Activated CD8-positive, alpha-beta memory T cell treated with anti-CD3 and anti-CD28 coated beads, Interleukin-2, amount 10 ng/mL, durations not matched to agents 7 days and 5 days (primary cell): ENCODE measurements at places on chromosomes 1 and 21. TPM values are rescaled to one million over a fixed set of nuclear protein-coding genes. Genes with fewer than 3 reads are reported as not detected.

GRCh38 chr1:181033799-181034451 lies at the start of gene MR1:
MR1 (plus strand) TSS chr1:181033983; CDS start chr1:181034008, 25 bp downstream.
- no peaks in the 10 kb centered on the region for H3K27me3 ChIP-seq
- H3K4me3 ChIP-seq = peak within 1 kb of the TSS; percentile 92
- H3K36me3 ChIP-seq = peaks cover 12% of the 10 kb centered on the region
- peak within 1 kb of the TSS; percentile 98 for H3K27ac ChIP-seq
- H3K4me1 ChIP-seq = peaks cover 55% of the 10 kb centered on the region

DNA sequence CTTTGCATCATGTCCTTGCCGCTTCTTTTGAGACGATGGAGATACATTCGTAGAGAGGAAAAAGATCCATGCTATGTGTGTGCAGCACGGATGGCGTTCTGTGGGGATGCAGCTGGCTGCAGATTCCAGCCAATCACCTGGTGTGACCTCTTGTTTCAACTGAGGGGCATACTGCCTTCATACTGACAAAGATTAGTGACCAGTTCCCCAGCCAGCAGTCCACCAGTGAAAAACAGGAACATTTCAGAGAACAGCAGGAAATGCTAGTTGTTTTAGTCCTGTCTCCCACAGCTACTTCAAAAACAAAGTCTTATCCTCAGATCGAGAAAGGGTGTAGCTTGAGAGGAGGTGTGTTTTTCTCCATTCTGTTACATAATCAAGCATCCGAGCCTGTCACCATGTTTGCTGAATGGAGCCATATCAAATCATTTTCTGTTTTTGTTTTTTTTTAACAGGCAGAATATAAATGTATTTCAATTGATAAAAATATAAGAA lies 255.7 kb upstream of the FMN2 start:
- peaks cover 2% of the 10 kb centered on the region for H3K36me3 ChIP-seq
- no peaks in the 10 kb centered on the region for H3K27me3 ChIP-seq
- H3K4me3 ChIP-seq = no peak overlapping the region
- no peak overlapping the region for H3K27ac ChIP-seq
- no peak for DNase-seq

GRCh38 chr1:227939791-227940771 lies 7.7 kb downstream of the WNT9A start:
- no peaks in the 10 kb centered on the region for H3K4me1 ChIP-seq
- no peaks in the 10 kb centered on the region for H3K36me3 ChIP-seq
- no peaks in the 10 kb centered on the region for H3K27me3 ChIP-seq
- H3K27ac ChIP-seq = no peak overlapping the region
- no peak overlapping the region for H3K4me3 ChIP-seq
- DNase-seq = no peak

DNA sequence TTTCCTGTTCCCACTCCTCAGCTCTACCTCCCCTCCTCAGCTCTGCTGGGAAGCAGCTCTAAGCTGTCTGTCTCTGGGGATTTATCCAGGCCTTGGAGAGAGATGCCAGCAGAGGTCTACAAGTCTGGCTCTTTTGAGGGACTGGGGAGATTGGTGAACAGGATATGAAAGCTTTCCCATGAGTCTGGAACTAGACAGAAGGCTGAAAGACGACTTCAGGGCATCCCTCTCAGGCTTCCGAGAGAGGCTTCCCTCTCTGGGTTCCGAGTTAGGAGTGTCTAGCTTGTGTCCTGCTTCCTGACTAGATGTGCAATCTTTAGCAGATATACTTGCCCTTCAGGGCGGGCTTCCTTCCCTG lies 733 bp downstream of the TMEM35B start:
- peaks cover 23% of the 10 kb centered on the region for H3K36me3 ChIP-seq
- peak overlapping the region; percentile 97 for H3K27ac ChIP-seq
- DNase-seq = no peak
- no peaks in the 10 kb centered on the region for H3K27me3 ChIP-seq
- peaks cover 33% of the 10 kb centered on the region for H3K4me1 ChIP-seq
- H3K4me3 ChIP-seq = peak overlapping the region; percentile 99

DNA sequence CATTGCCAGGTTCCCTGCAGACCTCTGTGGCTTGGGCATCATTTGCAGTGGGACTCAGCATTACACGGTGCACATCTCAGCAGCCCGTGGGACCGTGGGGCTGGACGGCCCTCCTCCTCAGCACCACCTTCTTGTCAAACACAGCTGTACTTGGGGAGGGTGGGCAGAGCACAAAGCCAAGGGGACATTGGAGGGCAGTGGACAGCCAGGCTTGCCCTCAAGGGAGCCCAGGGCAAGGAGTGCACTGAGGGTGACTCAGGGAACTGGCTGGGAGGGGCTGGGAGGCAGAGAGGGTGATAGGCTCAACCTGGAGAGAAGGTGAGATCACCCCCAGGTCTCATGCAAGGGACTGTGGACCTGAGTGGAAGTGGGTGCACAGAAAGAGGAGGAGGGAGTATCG lies 3.4 kb downstream of the CAPN9 start:
- no peak overlapping the region for H3K4me3 ChIP-seq
- no peaks in the 10 kb centered on the region for H3K36me3 ChIP-seq
- H3K4me1 ChIP-seq = no peaks in the 10 kb centered on the region
- DNase-seq = no peak
- H3K27me3 ChIP-seq = peaks cover under 1% of the 10 kb centered on the region

DNA sequence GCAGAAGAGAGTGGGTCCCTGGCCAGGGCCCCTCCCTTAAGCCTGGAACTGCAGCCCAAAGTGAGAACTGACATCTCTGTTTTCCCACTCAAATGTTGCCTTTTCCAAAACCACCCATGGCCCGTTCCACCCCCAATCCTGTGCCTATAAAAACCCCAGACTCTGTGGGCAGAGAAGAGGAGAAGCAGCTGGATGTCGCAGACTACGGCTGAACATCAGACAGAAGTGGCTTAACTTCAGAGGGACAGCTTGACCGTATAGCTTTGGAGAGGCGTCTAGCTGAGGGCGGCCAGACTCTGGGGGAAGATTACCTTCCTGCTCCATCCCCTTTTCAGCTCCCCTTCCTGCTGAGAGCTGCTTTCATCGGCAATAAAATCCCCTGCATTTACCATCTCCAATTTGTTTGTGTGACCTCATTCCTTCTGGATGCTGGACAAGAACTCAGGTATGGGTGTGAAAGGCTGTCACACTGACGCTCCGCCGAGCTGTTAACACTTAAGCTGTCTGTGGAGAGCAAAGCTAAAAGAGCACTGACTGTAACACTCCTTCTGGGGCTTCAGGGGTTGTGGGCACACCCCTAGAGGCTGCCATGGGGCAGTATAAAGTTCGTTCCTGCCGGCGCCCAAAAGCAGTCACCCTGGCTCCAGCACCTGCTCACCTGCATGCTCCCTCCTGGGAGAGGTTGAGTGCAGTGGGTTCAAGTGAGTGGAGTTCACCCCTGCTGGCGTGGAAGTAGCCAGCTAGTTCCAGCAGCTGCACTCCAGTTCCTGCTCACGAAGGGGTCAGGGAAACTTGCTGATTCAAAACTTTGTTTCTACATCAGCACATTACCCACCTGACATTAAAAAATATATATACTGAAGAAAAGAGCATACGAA lies 19.6 kb upstream of the ERO1B start:
- H3K36me3 ChIP-seq = no peaks in the 10 kb centered on the region
- no peak for DNase-seq

GRCh38 chr1:5099558-5099957 lies 445.1 kb downstream of the AJAP1 start:
- no peaks in the 10 kb centered on the region for H3K4me1 ChIP-seq
- no peaks in the 10 kb centered on the region for H3K27me3 ChIP-seq
- DNase-seq = no peak
- no peak overlapping the region for H3K27ac ChIP-seq
- H3K36me3 ChIP-seq = no peaks in the 10 kb centered on the region

- H3K4me3 ChIP-seq = no peak overlapping the region
- no peak for DNase-seq
- no peaks in the 10 kb centered on the region for H3K36me3 ChIP-seq
- no peaks in the 10 kb centered on the region for H3K27me3 ChIP-seq
- H3K4me1 ChIP-seq = no peaks in the 10 kb centered on the region
These were observed 269.0 kb upstream of the C1orf87 start for GRCh38 chr1:60342569-60342968.

- no peaks in the 10 kb centered on the region for H3K36me3 ChIP-seq
- no peak for DNase-seq
- H3K27ac ChIP-seq = no peak overlapping the region
- H3K4me1 ChIP-seq = peaks cover 4% of the 10 kb centered on the region
- no peak overlapping the region for H3K4me3 ChIP-seq
These were observed 3.9 kb downstream of the TMPRSS2 start for GRCh38 chr21:41504030-41504429.

DNA sequence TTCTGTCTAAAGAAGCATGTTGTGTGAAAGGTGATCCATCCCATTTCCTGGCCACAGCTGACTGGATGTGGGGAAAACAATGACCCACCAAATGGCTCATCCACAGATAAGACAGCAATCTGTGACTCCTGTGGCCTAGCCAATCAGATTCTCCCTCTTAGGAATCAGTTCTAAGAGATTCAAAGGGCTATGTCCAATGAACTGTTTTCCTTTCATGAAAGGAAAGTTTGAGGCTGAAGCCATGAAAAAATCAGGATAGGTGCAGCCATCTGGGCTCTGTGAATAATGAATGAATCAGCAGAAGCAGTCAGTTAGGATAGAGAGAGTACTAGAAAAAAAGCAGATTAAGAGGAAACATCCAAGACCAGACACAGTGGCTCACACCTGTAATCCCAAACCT lies 164.7 kb downstream of the NRIP1 start:
- H3K36me3 ChIP-seq = no peaks in the 10 kb centered on the region
- peaks cover 18% of the 10 kb centered on the region for H3K4me1 ChIP-seq
- H3K27ac ChIP-seq = no peak overlapping the region
- H3K27me3 ChIP-seq = no peaks in the 10 kb centered on the region
- H3K4me3 ChIP-seq = no peak overlapping the region
- no peak for DNase-seq

- H3K27ac ChIP-seq = no peak overlapping the region
- H3K4me3 ChIP-seq = no peak overlapping the region
- DNase-seq = no peak
These were observed 26.5 kb upstream of the SRP9 start for GRCh38 chr1:225750875-225751824.

GRCh38 chr1:24513706-24514105 lies 11.1 kb downstream of the RCAN3 start:
- DNase-seq = no peak
- no peaks in the 10 kb centered on the region for H3K27me3 ChIP-seq

- H3K27me3 ChIP-seq = no peaks in the 10 kb centered on the region
- H3K4me1 ChIP-seq = peaks cover 33% of the 10 kb centered on the region
- peak; percentile 66 for DNase-seq
- peaks cover 26% of the 10 kb centered on the region for H3K36me3 ChIP-seq
- H3K4me3 ChIP-seq = peak overlapping the region; percentile 98
These were observed 705 bp downstream of the KHDRBS1 start for GRCh38 chr1:32014199-32014947.

DNA sequence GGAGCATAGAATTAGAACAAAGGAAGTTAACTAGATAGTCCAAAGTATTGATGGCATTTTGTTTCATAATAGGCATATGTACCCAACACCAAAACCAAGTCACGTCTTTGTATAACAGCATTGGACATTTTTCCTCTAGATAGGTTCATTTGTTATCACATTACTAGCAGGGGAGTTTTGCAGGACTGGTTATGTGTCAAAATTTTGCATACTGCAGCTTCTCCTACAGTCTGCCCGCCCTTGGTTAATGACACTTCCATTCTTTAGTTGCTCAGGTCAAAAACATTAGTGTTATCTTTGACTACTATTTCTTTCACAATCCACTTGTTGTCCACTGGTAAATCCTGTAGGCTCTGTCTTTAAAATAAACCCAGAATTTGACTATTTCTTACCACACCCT lies 8.9 kb downstream of the CAPZA1 start:
- H3K4me1 ChIP-seq = peaks cover 69% of the 10 kb centered on the region
- H3K36me3 ChIP-seq = peaks cover 63% of the 10 kb centered on the region
- no peak overlapping the region for H3K4me3 ChIP-seq
- DNase-seq = no peak
- H3K27me3 ChIP-seq = no peaks in the 10 kb centered on the region

DNA sequence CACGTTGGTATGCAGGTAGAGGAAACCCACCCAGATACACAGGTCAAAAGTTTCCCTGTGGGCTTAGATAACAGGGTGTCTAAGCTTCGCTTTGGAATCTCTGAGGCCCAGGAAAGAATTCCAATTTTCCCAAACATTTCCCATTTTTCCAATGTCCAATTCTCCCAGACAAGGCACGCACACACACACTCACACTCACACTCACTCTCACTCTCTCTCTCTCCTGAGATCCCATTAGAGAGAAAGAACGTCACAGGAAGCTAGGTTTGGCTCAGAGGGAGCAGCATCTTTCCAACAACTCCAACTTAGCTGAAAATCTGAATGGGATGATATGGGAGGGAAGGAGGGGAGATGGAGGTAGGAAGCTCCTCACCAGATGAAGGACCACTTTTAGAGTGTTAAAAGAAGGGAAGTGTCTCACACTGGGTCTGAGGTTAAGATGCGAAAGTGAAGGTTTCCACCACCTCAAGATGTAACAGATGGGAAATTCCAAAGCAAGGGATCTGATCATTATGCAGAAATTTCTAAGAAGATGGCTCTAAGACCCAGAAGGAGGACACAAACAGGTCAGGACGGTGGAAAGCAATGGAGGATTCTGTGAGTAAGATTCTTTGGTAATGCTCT lies 63.5 kb downstream of the GNG12 start:
- H3K36me3 ChIP-seq = no peaks in the 10 kb centered on the region
- no peak overlapping the region for H3K27ac ChIP-seq
- H3K4me1 ChIP-seq = peaks cover 8% of the 10 kb centered on the region
- DNase-seq = no peak
- H3K27me3 ChIP-seq = peaks cover 54% of the 10 kb centered on the region

DNA sequence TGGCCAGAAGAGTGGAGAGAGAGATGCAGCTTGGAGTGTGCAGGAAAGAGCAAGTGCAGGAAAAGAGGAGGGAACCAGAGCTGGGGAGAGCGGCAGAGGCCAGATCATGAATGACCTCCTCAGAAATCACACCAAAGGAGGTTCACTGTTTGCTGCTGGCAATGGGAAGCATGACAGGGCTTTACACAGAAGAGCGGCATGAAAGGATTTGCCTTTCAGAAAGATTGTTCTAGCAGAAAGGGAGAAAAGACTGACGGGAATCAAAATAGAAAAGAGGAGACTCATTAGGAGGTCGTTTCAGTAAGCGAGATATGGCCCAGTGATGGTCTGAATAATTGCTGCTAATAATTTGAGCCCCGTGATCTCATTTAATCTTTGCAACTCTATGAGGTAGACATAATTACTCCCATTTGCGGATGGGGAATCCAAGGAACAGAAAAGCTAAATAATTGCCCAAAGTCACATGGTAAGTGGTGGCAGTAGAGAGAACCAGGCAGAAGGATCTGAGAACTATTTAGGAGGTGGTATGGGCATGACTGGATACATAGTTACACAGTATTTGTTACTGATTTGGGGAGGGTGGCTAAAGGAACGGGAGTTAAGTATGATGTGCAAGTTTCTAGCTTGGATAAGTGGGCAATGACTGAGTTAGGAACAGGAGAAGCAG lies 12.5 kb upstream of the HNRNPR start:
- H3K4me1 ChIP-seq = peaks cover 4% of the 10 kb centered on the region
- no peak for DNase-seq
- peaks cover 36% of the 10 kb centered on the region for H3K36me3 ChIP-seq
- H3K27ac ChIP-seq = no peak overlapping the region

GRCh38 chr1:51506537-51506936 lies 12.5 kb downstream of the EPS15 start:
- DNase-seq = no peak
- peak overlapping the region; percentile 3 for H3K4me3 ChIP-seq
- H3K4me1 ChIP-seq = peaks cover 44% of the 10 kb centered on the region
- no peaks in the 10 kb centered on the region for H3K27me3 ChIP-seq
- peaks cover 34% of the 10 kb centered on the region for H3K36me3 ChIP-seq
- peak overlapping the region; percentile 12 for H3K27ac ChIP-seq

The TCHHL1 gene
- total RNA-seq = not detected

The TCHH gene
- 0.12 TPM for total RNA-seq

The ADAMTSL4 gene
- 0.18 TPM for total RNA-seq

The CLEC20A gene
- total RNA-seq = not detected

The PITHD1 gene
- total RNA-seq = 67.1 TPM

The ZNF697 gene
- total RNA-seq = 0.06 TPM

The PPIE gene
- total RNA-seq = 69.5 TPM

The CDK18 gene
- total RNA-seq = 4.0 TPM

The S100A9 gene
- not detected for total RNA-seq

The C1QTNF12 gene
- total RNA-seq = 2.6 TPM

The REG4 gene
- total RNA-seq = 7.5 TPM
